ENCODE measurements at places on chromosomes 2 and 18. TPM values are rescaled to one million over a fixed set of nuclear protein-coding genes. Genes with fewer than 3 reads are reported as not detected.

ANKRD62 gene
- not detected for total RNA-seq

KIAA2012 gene
- not detected for total RNA-seq

R3HDM1 gene
- total RNA-seq = 20.3 TPM

NEMP2 gene
- total RNA-seq = 2.4 TPM

CCDC74A gene
- 12.1 TPM for total RNA-seq

PRSS56 gene
- not detected for total RNA-seq
